ENCODE measurements at places on chromosomes 13 and 19.

GRCh38 chr19:39111593-39112199 is 13.9 kb upstream of the PAK4 start:
- no peak for DNase-seq

DNA sequence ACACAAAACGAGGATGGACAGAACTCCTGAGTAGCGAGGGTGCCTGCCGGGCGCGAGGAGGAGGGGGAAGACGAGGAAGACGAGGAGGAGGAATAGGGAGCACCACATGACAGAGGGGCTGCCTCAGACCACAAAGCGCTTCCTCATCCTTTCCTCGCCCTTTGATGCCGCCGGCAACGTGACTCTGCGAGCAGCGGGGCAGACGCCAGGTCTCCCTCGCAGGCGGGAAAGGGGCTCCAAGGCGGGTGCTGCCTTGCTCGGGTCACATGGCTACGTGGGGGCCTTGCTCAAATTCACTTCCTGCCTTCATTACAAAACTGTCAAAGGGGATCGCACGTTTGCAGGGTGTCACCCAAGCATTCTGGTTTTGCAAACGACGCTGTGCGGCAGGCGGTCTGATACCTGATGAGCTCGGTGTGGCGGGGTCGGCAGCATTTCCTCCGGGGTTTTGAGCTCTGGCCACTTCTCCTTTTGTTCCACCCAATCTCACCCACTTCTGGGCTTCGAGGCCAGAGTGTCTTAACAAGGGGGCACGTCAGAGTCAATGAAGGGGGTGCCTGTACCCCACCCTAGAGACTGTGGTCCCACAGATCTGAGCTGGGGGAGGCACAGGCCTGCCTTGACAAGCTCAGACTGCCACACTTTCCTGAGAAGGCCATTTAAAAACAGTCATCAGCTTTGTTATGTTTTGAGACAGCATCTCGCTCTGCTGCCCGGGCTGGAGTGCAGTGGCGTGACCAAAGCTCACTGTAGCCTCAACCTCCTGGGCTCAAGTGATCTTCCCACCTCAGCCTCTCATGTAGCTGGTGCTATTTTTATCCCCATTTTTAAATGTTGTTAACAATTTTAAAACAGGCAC is 14.9 kb downstream of the MAP2K2 start:
- DNase-seq = no peak

- DNase-seq = no peak
Observed at GRCh38 chr13:59166174-59166573, 997.6 kb downstream of the DIAPH3 start.

DNA sequence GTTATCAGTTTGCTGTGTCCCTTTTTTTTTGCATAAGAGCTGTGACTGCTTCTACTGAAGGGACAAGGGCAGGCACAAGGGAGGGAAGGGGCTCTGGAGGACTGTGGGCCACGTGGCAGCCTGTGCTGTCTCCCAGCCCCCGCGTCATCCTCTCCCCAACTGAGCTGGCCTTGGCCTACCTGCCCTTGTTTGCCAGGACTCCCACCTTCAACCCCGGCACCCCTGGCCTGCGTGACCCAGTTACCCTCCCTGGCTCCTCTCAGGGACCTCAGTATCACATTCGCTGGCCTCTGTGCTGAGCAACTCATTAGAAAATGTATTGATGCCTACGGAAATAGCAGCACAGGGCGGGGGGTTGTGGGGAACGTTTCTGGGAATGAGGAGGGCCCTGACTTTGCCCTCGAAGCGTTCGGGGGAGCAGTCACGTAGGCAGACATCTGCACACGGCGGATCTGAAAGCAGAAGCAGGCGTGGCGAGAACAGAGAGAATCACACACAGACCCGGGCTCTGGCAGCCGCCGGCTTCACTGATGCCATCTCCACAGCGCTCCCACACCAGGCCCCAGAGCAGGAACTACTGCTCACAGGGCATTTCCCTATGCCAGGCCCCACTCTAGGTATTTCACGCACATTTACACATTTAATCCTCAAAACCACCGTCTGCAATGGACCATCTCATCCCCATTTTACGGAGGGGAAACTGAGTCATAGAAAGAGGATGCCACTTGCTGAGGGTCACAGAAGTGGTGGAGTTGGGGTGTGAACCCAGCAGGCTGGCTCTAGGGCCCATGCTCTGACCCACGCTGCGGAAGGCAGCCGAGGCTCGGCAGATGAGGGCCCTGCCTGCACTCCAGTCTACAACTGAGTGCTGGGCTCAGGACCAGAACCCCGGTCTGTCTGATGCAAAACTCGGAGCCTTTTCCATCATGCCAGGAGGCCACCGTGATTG is 5.7 kb upstream of the ATF5 start:
- DNase-seq = no peak

DNA sequence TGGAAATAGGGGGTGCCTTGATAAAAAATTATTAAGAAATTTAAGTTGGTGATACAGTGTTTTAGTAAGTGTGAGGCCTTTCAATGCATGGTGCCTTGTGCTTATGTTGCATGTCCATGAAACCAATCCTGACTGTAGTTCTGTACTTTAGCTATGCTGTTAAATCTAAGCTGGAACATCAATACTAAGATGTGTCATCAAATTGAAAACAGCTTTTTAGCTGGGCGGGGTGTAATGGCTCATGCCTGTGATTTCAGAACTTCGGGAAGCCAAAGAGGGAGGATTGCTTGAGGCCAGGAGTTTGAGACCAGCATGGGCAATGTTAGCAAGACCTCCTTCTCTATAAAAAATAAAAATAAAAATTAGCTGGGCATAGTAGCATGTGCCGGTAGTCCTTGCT is 930.3 kb upstream of the PCDH9 start:
- DNase-seq = no peak

DNA sequence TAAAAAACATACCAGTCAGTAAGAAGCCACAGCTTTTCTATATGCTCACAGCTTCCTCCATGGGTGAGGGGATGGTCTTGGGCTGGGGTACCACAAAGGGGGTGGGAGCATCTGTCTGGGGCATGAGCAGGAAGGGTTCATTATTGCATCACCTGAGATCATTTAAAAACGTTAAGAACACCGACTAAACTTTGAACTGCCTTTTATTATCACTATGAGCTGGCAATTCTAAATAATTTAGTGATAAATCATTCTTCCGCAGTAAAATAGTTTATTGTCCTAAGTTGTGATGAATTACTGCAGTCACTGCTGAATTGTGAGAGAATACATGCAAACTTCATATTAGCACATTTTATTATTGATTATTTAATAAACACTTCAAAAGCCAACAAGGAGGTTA is 71.6 kb downstream of the KL start:
- DNase-seq = no peak

DNA sequence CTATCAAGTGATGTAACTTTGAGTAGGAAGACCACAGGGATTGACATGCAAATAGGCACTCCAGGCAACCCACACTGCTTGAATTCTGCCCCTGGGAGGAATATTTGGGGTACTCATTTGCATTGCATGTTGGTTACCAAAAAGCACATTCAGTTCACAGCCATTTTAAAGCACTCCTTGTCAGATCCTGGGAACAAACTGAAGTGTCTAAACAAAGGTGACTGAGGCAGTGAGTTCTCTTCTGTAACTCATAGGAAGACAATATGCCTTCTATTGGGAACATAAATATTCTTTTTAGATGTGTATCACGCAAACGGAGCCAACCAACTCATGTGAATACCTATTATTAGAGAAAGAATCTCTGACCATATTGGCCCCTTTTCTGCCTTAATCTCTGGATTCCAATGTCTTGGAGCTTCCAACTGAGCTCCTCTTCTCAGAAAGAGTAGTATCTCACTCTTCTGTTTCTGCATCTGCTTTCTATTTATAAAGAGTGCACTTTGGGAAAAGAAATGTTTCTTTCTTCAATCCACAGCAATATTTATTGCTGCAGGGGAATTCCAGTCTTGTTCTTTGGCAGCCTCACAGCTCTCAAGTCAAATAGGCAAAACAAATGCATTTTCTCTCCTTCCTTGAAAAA is 125.7 kb upstream of the NBEA start:
- no peak for DNase-seq

- no peak for DNase-seq
Observed at GRCh38 chr13:28529836-28530235, 34.9 kb upstream of the FLT1 start.

GRCh38 chr13:112131713-112132113 is 64.8 kb downstream of the SOX1 start:
- no peak for DNase-seq

DNA sequence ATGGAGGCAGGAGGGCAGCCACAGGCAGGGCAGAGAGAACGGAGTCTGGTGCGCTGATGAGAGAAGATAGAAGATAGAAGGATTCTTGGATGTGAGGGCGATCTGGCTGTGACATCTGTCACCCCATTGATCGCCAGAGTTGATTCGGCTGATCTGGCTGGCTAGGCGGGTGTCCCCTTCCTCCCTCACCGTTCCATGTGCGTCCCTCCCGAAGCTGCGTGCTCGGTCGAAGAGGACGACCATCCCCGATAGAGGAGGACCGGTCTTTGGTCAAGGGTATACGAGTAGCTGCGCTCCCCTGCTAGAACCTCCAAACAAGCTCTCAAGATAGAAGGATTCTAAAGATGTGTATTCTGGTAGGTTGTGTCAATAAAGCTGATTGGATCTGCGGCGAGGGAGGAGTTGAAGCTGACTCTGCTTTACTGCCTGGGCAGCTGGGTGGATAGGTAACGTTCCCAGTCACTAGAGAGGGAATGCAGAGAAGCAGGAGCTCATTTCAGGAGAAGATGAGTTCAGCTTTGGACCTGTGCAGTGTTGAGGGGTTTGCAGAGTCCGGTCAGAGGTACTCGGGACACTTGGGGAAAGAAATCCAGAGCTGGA is 5.1 kb downstream of the UBAC2 start:
- no peak for DNase-seq

GRCh38 chr19:51123381-51123800 is 1.3 kb upstream of the SIGLEC9 start:
- no peak for DNase-seq

GRCh38 chr13:112828756-112829155 is 138.9 kb downstream of the ATP11A start:
- DNase-seq = no peak

DNA sequence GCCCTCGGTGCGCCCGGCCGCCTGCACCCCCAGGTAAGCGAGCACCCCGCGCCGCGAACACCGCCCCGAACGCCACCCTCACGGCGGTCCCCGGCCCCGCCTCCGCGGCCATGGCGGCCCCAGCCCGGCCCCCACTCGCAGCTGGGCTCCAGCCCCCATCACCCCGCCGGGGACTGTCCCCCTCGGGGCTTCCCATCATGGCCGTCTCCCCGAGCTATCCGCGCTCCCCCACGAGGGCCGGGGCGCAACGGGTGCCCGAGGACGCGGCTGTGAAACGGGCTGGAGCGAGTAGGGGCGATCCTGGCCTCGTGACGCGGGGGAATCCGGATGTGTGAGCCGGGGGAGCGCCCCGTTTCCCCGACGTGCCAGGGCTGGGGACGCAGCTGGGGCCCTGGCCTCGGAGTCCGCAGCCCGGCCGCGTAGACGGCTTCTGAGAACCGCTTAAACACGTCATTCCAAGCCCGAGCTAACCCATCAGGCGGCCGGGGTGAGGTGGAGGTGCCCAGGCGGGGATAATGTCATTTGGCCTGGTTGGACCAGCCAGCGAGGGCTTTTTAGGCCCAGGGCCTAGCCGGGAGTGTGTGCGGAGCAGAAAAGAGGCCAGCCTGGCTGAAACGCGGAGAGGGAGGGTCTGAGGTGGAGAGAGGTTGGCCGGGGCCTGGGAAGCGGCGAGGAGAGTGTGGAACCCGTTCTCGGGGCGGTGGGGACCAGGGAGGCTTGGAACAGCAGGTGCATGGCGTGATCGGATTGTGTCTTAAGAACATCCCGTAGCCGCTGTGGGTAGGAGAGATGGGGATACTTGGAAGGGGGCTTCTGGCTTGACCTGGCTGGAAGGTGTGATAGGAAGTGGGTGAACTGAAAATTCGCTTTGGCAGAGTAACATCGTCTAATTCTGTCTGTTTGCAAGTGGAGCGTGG is 550 bp downstream of the CERS4 start:
- DNase-seq = no peak

GRCh38 chr19:42132030-42132628 is at the start of gene POU2F2:
TSS of gene POU2F2 (minus strand) at chr19:42132446. CDS start at chr19:42132411, 35 bp downstream.
- DNase-seq = no peak

DNA sequence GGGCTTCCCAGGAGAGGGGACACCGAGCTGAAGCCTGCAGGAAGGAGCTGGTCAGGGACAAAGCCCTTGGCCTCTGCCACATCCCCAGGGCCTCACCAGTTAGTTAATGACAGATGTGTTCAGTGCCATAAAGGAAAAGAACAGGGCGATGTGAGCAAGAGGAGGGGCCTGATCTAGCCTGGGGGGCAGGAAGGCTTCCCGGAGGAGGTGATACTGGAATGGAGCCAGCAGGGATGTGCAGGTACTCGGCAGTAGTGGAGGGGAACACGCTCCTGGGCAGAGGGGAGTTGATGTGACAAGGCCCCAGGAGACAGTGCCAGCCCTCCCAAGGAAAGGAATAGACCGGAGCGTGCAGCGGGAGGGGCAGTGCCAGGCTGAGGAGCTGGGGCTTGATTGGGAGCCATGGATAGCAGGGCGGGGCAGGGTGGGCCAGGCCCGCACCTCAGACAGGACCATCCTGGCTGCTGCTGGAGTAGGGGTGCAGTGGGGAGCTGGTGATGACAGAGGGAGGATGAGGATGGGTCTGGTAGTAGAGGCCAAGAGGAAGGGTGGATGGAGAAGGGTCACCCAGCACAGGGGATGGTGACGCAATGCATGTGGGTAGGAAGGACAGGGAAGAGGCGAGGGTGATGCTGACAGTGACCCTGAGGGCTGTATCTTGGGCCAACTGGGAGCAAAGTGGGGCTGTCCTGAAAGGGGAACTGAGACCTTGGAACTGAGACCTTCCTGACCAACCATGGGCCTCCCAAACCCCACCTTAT is 4.1 kb downstream of the C19orf33 start:
- no peak for DNase-seq

- no peak for DNase-seq
Observed at GRCh38 chr13:95614641-95615245, 29.8 kb downstream of the DZIP1 start.

DNA sequence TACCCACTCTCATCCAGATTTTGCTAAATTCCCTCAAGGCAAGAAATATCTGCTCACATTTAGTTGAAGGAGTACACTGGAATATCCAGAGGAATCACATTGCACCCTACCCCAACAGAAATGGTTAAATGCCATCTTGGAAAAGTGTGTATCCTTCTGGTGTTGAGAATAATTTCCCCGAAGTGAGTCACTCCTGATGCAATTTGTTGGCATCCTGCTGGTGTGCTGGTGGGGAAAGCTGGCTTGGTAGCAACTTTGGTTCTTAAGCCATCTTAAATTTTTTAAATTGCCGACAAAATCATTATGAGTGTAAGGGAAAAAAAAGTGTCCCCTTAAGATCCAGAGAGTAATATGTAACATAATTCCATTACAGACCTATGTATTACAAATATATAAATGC is 337.3 kb upstream of the DACH1 start:
- no peak for DNase-seq

GRCh38 chr19:4081441-4082129 is 14.9 kb upstream of the ZBTB7A start:
- DNase-seq = no peak

Data from SHP77 treated with DMSO at 0.1 percent for 48 hours (cell line).